Astrocyte of the hippocampus (primary cell): ENCODE measurements at places on chromosomes 1 and 21.

DNA sequence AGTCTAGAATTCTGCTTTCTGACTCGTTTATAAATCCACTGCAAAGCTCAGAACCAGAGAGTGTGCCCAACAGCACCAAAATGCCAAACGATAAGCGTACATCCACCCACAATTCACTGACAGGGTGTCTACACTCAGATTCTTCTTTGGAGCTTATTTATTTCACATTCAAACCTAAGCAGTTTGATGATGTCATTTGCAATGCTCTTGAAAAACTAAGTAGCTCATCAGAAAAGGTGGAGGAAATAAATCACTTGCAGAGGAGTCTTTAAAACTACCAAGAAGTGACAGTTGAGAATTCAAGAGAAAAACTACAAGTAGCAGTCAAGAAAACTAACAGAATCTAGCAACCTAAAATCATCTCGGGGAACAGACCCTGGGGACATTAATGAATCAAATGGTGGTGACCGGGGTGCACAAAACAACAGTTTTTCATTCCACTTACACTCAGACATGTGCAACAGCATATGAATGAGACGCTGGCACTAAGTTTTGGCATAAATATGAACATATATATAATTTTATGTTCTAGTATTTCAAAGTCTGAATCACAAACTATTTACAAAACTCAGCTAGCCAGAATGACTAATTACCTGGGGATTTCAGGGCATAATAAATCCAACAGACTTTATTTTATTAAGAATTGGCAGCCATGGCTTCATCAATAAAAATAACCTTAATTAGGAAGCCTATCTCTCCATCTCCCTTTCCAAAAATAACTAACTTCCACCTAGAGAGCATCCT, 119.4 kb downstream of the SIPA1L2 start:
- DNase-seq = no peak

DNA sequence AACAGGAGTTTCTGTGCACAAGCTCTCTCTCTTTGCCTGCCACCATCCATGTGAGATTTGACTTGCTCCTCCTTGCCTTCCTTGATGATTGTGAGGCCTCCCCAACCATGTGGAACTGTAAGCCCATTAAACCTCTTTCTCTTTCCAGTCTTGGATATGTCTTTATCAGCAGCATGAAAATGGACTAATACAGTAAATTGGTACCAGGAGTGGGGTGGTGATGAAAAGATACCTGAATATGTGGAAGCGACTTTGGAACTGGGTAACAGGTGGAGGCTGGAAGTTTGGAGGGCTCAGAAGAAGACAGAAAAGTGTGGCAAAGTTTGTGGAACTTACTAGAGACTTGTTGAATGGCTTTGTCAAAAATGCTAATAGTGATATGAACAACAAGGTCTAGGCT, 69.1 kb upstream of the VANGL1 start:
- no peak for DNase-seq

DNA sequence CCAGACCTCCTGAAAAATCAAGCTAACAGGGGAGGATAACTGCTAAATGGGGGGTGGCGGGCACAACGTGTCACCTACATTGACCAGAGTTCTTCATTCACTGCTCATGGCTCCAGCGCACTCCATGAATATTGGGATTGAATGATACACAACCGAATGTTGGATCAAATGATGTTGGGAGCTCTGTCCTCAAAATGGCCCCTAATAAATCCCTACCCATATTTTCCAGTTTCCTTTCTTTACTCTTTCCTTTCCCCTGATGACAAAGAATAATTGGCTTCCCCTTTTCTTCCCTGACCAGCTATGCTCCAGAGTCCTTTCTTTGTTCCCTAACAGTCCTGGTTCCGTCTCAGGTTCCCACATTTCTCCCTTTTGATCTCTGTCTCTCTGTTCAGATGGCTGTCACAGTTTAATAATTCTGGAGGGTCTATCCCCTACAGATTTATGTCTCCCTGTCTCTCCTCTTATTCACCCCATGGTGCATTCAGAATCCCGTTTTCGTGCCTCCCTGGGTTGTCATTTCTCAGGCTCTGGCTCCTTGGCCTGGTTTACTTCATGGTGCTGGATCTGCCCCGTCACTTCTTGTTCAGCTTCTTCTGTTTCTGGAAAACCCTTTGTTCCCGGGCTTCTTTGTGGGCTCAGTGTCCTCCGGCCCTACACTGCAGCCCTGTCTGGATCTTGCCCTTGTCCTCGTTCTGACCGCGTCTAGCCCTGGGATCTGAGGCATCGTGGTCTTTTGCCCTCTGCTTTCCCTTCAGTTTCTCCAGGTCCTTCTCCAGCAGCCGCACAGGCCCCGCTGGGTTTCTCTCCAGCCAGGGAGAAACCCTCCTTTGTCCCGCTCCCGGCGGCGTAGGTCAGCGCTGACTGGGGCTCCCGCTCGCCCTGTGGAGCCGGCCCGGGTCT, 78.3 kb downstream of the NDUFS5 start:
- peak; percentile 74 for DNase-seq

GRCh38 chr21:26597981-26598380, 24.9 kb upstream of the CYYR1 start:
- DNase-seq = no peak

GRCh38 chr1:110713221-110713620, 38.5 kb upstream of the KCNA3 start:
- no peak for DNase-seq

- no peak for DNase-seq
Measured at GRCh38 chr1:177206831-177207355, 36.1 kb downstream of the BRINP2 start.
